ENCODE measurements at places on chromosomes 6 and 20. TPM values are rescaled to one million over a fixed set of nuclear protein-coding genes. Genes with fewer than 3 reads are reported as not detected.

DNA sequence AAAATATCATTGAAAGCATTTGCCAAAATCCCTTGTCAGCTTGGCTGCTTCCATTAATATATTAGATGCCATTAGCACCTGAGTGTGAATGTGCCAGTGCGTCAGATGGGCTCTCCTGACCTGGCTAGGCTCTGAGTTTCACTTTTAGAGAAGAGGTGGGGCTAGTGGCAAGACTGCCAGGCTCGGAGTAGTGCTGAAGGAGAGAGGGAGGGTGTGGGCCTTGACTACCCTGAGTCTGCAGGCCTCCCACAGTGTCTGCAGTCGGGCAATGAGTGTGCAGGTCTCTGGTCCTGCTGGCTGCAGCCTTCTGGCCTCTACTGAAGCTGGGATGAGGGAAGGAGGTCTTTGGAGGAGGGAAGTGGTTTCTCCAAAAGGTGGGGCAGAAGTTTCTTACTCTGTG, 34.6 kb upstream of the PNPLA1 start:
- no peak for DNase-seq
- H3K27ac ChIP-seq, result no peak overlapping the region

- H3K27ac ChIP-seq, result no peak overlapping the region
- no peak for DNase-seq
- no peaks in the 10 kb centered on the region for H3K36me3 ChIP-seq
These were observed 35.8 kb downstream of the METTL24 start for GRCh38 chr6:110322151-110322873.

DNA sequence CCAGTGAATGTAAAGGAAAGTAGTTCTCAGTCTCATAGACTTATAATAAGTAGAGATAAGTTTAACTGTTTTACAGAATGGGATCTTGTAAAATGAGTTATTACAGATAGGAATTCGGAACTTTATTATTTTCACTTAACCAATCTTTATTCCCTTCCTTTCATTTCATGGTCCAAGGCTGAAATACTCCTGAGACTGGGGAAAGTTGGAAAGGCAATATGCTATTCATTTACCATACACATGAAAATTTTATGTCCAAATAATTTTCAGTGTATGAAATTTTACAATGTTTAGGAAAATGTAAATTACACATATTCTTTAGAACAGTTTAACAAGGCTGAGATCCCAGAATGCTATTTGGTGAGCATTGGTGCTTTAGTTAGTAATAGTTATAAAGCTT, 62.3 kb downstream of the HMGCLL1 start:
- no peaks in the 10 kb centered on the region for H3K4me1 ChIP-seq
- H3K36me3 ChIP-seq, result no peaks in the 10 kb centered on the region
- H3K27me3 ChIP-seq, result no peaks in the 10 kb centered on the region
- DNase-seq, result no peak
- no peak overlapping the region for H3K27ac ChIP-seq

GRCh38 chr6:137084090-137084489, 39.3 kb upstream of the IL20RA start:
- H3K4me1 ChIP-seq, result peaks cover 11% of the 10 kb centered on the region
- H3K27me3 ChIP-seq, result peaks cover 22% of the 10 kb centered on the region
- no peaks in the 10 kb centered on the region for H3K36me3 ChIP-seq
- H3K27ac ChIP-seq, result no peak overlapping the region

- no peak overlapping the region for H3K27ac ChIP-seq
- H3K4me1 ChIP-seq, result peaks cover 4% of the 10 kb centered on the region
These were observed 52.0 kb upstream of the PLEKHG1 start for GRCh38 chr6:150547502-150548222.

DNA sequence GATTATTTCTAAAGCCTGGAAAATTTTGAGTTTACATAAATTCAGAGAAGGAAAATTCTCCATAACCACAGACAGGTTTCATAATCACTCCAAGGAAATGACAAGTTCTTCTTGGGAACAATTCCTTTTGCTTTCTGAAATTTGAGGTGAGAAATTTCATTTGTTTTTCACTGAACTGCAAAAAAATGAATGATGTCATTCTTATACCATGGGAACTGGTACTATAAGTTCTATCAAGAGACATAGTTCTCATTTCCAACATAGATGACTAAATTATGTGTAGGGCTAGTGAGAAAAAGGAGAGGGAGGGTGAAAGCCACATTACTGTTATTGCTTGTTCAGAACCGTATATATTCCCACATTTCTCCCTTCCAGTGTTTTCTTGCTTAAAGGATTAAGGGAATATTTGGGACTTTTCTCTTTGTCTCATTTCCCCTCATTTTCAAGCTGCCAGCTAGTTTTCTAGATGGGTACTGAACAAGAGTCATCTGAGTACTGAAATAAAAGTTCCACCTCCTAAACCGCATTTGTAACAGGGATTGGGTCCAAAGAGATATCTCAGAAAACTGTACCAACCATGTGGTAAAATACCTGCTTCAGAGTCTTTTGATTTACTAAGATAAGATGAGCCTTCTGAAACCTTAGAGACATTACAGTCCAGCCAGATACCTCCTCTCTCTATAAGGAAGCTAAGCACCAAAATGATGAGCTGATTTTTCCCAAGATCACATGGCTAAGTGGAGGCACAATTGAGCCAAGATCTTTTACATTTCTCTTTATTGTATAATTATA, 144.3 kb upstream of the PRDM1 start:
- peaks cover 21% of the 10 kb centered on the region for H3K27me3 ChIP-seq
- H3K4me3 ChIP-seq, result no peak overlapping the region
- no peak overlapping the region for H3K27ac ChIP-seq
- DNase-seq, result no peak
- no peaks in the 10 kb centered on the region for H3K4me1 ChIP-seq

- H3K36me3 ChIP-seq, result no peaks in the 10 kb centered on the region
- no peak overlapping the region for H3K27ac ChIP-seq
- no peaks in the 10 kb centered on the region for H3K27me3 ChIP-seq
- no peak for DNase-seq
- H3K4me1 ChIP-seq, result peaks cover 14% of the 10 kb centered on the region
These were observed 292.1 kb downstream of the ADGB start for GRCh38 chr6:146890644-146891434.

The AKAP12 gene
- 184 TPM for total RNA-seq

The BACH2 gene
- total RNA-seq, result 10.5 TPM

The SNX21 gene
- total RNA-seq, result 26.5 TPM

All from chondrocyte (in vitro differentiated cells).